Stromal cell of bone marrow (primary cell): ENCODE measurements at places on chromosomes 6 and 20.

GRCh38 chr6:134714679-134715078 lies 235.2 kb downstream of the ALDH8A1 start:
- DNase-seq, result no peak

- no peak for DNase-seq
Measured at GRCh38 chr6:16400248-16400760, 161.9 kb downstream of the GMPR start.

DNA sequence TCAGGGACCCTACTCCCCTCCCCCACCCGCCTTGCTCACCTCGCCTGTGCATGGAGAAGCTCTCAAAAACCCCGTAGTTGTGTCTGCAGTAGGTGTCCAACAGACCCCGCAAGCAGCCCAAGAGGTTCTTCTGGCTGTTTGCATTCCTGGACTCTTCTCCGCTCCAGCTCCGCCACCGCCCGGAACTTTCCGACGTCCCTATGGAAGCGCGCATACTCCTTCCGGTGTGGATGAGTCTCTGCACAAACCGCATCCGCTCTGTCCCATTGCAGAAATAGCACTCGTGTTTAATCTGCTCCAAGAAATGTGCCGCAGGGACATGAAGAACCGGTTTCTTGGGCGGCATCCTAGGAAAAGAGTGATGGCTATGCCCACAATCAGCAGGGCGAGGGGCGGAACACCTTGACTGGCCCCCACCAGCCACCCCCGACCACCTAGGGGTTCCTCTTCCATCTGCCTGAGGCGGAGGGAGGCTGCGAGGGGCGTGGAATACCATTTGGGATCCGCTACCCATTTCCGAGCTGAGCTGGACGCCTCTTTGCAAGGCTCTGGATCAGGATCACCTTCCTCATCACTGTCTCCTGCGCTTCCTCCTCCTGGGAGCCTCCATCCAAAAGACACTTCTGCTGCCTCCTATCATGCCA lies 20.2 kb downstream of the HLA-DRA start:
- no peak for DNase-seq

GRCh38 chr6:52283111-52283510 lies 1.4 kb downstream of the MCM3 start:
- no peak for DNase-seq

GRCh38 chr6:24489881-24490280 lies 503 bp upstream of the GPLD1 start:
- no peak for DNase-seq

GRCh38 chr6:52399511-52400312 lies 20.4 kb upstream of the EFHC1 start:
- DNase-seq, result no peak

DNA sequence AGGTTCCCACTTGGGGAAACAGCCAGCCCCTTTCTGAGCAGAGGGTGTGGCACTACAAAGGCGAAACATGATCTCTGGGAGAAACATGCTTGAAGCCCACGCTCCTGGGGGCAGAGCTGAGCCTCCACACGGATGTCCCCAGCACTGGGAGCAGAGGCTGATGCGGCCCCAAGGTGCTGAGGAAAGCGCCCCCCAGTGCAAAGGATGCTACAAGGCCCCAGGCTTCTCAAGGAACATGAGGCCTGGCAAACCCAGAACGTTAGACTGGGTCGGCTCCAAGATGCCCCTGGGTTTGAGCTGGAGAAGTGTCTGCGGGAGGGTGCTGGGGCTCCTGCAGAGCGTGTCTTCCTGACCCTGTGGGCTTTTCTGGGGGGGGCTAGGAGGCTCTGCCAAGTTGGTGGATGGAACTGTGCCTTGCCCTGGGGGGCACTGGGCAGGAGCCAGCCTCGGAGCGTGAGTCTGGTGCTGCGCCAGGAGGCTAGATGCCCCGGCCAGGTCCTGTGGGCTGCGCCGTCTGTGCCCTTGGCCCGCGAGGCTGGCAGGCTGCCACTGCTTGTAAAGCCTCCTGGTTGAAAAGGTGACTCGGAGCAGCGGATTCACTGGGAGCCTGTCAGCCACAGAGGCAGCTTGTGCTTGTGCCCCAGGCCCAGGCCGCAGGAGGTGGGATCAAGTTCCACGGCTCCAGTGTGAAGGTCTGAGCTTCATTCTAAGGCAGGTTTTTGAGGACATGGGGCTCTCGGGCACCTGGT lies 8.1 kb downstream of the SYNJ2 start:
- no peak for DNase-seq

DNA sequence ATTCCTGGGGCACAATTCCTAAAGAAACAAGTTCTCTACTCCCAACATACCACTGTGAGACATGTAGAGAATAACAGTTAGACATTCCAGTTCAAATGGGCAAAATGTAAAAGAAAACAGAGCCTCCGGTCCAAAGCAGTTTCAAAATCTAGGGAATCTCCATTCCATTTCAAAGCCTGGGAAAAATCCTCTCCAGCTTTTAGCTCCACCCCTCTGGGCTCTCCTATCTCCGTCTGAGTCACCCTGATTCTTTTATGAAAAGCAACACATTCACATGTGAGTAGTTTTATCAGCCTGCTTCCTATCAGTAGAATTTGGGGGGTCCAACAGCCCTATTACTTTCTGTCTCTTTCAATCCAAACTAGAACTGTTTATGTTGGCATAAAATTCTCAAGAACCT lies 3.7 kb downstream of the CSNK2A1 start:
- DNase-seq, result peak; percentile 56

DNA sequence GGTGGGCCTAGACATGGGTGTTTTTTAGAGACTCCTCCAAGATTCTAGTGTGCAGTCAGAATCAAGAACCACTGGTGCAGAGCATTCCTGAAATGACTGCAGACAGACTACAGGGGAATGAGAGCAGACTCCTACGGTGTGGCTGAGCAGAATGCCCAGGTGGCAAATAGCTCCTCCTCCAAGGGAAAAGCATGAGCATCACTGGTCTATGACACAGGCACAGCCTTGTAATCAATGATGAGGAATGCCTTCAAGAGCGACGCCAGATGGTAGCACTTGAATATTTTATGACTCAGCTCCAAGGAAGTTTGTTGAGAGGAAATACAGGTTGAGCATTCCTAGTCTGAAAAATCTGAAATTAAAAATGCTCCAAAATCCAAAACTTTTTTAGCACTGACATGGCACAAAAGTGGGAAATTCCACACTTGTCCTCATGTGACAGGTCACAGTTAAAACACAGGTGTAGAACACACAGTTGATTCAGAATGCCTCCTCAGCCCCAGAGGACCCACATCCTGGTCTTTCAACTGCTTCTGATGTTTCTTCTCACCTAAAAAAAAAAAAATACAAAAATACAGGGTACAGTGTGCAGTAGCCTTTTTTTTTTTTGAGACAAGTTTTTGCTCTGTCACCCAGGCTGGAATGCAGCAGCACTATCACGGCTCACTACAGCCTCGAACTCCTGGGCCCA lies 10.6 kb upstream of the FAM8A1 start:
- DNase-seq, result peak; percentile 36

- DNase-seq, result no peak
Measured at GRCh38 chr6:41228096-41228495, at the start of gene TREML4. Gene TREML4 (plus strand): TSS chr6:41228349. CDS start chr6:41228428, 79 bp downstream.

DNA sequence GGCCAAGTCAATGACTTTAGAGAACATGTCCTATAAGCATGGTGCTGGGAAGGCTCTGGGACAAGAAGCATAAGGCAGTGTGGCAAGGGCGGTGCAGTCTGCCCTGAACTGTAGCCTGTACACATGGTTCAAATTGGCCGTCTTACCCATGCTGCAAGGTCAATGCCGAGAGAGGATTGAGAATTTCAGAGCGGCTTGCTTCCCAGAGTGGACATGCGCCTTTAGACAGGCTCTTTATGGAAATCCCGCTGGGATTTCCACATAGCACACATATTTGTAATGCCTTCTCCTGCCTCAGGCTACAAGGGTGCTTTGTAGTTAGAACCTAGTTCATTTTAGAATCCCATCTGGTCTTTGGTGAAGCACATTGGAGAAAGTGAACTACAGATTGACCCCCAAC lies 36.1 kb upstream of the CEP162 start:
- DNase-seq, result no peak

- no peak for DNase-seq
Measured at GRCh38 chr20:47675190-47676142, 109.8 kb downstream of the SULF2 start.

GRCh38 chr6:34546551-34547321 lies 9.4 kb downstream of the SPDEF start:
- DNase-seq, result no peak

- DNase-seq, result no peak
Measured at GRCh38 chr20:32622585-32623468, 37.7 kb upstream of the NOL4L start.

DNA sequence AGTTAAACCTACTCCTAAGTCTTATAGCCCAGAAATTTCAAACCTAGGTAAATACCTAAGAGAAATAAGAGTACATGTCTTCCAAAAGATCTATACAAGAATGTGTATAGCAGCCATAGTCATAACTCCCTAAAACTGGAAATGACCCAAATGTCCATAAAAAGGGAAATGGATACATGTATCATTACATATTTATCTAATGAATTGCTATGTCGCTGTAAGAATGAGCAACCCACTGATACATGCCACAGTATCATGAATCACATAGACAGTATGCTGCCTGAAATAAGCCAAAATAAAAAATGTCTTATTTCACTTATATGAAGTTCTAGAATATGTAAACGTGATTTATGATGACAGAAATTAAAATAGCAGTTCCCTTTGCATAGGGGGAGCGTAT lies 679.5 kb downstream of the MAFB start:
- DNase-seq, result peak; percentile 24

DNA sequence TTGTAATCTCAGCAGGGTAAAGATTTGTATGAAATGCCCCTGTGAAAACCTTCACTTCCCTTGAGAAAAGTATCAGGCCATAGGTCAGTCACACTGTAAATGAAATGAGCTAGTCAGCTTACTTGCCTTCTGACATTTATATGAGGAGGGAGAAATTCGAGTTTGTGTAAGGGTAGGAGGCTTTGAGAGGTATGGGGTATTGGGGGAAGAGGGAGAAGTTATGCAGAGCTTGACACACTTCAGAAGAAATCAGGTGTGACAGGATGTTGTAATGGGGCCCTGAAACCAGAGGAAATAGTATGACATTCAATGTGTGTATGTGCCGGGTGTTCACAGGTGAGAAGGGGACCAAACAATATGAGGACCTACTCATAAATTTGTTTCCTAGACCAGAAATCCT lies 64.2 kb upstream of the CCN6 start:
- no peak for DNase-seq

DNA sequence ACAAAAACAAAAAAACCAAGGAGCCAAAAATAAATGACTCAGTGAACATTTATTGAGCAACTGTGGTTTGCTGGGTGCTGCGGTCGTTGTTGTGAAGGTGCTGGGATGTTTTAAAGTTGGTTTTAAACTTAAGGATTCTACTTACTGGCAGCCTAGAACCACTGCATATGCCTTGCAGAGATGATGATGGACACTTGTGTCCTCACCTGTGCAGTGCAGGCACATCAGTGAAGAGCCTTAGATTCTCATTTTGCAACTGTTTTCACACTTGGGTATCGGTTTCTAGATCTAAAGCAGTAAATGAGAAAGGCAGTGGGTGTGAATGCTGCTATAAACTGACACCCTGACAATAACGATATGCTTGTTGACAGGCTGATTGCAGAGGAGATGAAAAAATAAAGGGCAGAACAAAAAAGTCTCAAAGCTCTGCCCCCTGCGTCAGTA lies 68.8 kb downstream of the UTRN start:
- DNase-seq, result no peak

- DNase-seq, result no peak
Measured at GRCh38 chr6:129134535-129134934, 251.6 kb downstream of the LAMA2 start.

- DNase-seq, result no peak
Measured at GRCh38 chr20:10658051-10658823, 15.6 kb downstream of the JAG1 start.

DNA sequence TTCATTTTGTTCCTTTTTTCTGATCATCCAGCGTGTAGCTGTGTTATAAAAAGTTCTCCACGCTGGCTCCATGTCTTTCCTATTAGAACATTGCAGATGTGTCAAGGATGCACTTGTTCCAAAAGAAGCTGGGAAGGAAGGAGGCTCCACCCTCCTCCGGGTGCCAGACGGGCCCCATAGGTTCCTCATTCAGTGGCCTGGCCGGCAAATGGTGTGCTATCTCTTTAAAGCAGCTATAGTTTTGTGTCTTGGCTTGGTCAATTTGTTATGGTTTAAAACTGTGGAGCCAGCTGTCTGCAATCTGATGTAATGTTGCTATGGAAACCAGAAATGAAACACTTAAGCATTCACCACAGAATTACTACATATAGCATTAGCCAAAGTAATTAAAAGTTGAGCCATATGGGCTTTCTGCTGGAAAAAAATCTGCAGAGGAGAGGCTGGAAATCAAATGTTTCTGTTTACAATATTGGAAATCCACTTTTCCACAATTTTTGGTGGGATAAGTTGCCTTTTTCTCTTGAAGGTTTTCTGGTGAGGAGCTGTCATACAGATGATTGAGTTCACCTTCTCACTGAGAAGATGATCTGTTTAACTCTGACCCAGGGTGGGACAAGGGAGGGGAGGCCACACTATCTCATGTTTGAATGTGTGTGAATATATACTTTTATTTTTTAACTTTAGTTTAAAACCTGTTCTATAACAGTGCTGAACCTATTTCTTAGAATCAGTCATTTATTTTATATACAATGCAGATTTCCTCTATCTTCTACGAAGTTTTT lies 167.4 kb downstream of the SASH1 start:
- DNase-seq, result peak; percentile 97

GRCh38 chr6:81774542-81774941 lies 22.1 kb upstream of the TENT5A start:
- no peak for DNase-seq

GRCh38 chr6:156901309-156902019 lies 124.3 kb downstream of the ARID1B start:
- no peak for DNase-seq

- DNase-seq, result no peak
Measured at GRCh38 chr6:110653381-110653780, 161.9 kb downstream of the CDK19 start.

DNA sequence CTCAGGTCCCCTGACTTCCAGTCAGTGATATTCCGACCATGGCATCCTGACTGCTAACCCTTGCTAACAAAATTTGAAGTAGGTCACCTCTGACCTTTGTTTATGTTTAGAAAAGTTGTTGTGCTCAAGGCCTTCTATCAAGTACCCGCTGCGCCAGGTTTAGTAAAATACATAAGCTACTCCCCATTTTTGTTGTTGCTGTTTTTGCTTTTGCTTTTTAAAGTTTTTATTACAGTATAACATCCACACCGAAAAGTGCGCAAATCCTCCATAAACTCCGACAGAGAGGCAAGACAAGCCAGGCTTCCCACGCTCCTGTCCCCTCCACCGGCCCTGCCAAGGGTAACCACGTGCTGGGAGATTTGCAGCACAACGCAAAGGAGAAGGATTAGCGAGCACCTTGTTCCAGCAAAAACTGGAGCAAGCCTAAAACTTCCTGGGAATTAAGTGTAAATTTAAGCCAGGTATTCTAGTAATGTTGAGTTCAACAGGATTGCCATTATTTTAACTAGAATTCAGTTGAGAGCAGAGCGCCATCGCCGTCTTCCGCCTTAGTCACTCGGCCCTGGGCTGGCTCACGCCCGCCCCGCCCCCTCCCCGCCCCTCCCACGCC lies 17.8 kb upstream of the HMGN4 start:
- no peak for DNase-seq
